ENCODE measurements at places on chromosomes 2 and 18. TPM values are rescaled to one million over a fixed set of nuclear protein-coding genes. Genes with fewer than 3 reads are reported as not detected.

DNA sequence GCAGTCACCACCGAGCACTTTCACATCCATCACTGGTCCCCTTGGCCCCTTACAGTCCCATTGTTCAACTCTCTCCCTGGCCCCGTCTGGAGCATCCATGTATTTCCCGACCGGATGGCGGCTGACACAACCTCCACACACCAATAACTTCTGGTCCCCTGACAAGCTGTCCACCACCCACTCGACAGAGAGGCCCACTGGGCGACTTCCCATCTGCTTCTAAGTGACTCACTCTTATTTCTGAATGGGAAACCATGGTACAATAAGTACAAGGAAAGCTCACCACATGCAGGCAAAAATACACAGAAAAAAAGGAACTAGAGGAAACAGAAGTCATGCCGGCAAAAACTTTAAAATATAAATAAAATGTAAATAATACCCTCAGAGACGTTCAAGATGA, 82.9 kb upstream of the RAB12 start:
- DNase-seq, result no peak

SLC16A14 gene
- total RNA-seq, result 0.52 TPM

RFX8 gene
- total RNA-seq, result 7.6 TPM

SCYGR4 gene
- not detected for total RNA-seq

NAT8 gene
- not detected for total RNA-seq
